Naive thymus-derived CD8-positive, alpha-beta T cell (primary cell): ENCODE measurements at places on chromosomes 2 and 18.

GRCh38 chr2:134306521-134306920 lies 52.6 kb downstream of the MGAT5 start:
- DNase-seq: no peak

DNA sequence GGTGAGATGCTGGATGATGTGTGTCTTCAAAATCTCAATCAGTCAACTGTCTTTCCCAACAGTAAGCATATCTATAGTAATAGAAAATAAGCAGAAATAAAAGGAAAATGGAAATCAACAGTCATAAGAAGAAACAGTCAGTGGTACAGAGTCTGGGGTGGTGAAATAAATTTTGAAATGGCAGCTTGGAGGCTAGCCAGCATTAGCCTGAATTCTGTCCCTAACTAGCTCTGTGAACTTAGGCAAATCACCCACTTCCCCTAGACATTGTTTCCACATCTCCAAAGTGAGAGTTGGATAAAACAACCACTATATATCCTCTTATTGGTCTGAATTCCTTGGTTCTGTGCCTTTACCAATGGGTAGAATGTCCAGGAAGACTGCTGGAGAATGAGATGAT lies 189.7 kb upstream of the REV1 start:
- no peak for DNase-seq

DNA sequence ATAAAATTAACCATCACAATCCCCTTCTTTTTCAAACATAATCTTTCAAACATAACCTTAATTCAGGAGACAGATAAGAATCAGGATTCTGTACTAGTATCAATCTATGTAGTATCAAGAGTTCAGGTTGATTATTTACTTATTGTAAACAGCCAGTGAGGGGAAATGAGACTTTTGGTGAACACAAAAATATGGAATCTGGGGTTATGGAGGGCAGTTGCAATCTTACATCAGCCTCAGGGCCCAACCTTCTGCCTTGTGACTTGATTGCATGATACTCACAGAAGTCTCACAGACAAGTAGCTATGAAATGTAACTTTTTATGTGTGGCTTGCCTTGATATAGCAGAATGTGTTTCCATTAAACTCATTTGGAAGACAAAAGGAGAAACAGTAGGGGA lies 262.7 kb upstream of the THSD7B start:
- DNase-seq: no peak

GRCh38 chr2:173291412-173291811 lies 63.3 kb upstream of the CDCA7 start:
- DNase-seq: no peak

DNA sequence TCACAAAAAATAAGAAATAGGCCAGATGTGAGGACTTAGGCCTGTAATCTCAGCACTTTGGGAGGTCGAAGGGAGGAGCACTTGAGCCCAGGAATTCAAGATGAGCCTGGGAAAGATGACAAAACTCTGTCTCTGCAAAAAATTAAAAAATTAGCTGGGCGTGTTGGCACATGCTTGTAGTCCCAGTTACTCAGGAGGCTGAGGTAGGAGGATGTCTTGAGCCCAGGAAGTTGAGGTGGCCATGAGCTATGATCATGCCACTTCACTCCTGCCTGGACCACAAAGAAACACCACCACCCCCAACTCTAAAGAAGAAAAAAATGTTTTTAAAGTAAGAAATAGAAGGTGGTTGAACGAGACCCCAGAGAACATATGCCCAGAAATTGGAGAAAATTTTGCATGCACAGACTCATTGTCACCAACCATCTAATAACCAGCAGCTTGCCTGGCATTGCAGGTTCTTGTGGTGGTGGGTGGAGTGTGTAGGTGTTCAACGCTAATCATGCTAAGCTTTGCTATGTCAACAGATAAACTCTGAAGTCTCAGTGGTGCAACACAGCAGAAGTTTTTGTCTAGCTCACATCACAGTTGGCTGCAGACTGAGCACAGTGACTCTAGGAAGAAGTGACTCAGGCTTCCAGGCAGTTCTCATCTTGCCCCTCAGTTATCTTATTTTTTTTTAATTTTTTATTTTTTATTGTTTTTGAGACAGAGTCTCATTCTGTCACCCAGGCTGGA lies 18.6 kb downstream of the ARL4C start:
- DNase-seq: no peak

GRCh38 chr2:165003443-165004130 lies 48.3 kb upstream of the SLC38A11 start:
- DNase-seq: no peak

DNA sequence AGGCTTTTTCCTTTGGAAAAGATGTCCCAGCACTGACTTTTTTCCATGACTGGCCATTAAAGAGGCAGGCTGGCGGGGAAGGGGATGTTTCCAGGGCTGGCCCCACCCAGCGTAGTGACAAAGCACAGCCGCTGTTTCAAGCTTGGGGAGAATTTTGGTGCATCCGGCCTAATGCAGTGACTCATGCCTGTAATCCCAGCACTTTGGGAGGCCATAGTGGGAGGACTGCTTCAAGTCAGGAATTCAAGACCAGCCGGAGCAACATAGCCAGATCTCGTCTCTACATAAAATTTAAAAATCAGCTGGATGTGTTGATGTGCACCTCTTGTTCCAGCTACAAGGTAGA lies 78.0 kb upstream of the SH3BP4 start:
- DNase-seq: no peak

DNA sequence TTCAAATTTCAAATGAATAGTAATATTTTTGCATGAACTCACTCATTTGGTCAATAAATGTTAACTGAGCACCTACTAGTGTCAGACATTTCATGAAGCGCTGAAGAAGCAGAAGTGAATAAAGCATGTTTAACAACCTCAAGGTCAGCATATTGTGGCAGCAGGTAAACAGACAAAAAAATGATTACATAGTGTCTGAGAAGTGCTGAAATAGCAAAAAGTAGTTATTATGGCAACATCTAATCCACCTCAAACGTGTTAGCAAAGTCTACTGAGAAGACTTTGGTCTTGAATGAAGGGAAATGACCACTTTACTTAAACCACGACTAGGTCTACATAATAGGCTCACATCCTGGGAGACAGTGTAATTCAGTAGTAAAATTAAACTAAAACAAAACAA lies 452.2 kb upstream of the LRATD1 start:
- DNase-seq: no peak

GRCh38 chr18:10130606-10131005 lies 216.8 kb downstream of the VAPA start:
- DNase-seq: no peak

- no peak for DNase-seq
Observed at GRCh38 chr2:211351987-211352386, 795.6 kb downstream of the CPS1 start.

- DNase-seq: no peak
Observed at GRCh38 chr2:197727011-197727410, 21.8 kb downstream of the MARS2 start.

- no peak for DNase-seq
Observed at GRCh38 chr2:142734231-142734630, 143.2 kb upstream of the KYNU start.
